ENCODE measurements at places on chromosomes 7 and 10.

DNA sequence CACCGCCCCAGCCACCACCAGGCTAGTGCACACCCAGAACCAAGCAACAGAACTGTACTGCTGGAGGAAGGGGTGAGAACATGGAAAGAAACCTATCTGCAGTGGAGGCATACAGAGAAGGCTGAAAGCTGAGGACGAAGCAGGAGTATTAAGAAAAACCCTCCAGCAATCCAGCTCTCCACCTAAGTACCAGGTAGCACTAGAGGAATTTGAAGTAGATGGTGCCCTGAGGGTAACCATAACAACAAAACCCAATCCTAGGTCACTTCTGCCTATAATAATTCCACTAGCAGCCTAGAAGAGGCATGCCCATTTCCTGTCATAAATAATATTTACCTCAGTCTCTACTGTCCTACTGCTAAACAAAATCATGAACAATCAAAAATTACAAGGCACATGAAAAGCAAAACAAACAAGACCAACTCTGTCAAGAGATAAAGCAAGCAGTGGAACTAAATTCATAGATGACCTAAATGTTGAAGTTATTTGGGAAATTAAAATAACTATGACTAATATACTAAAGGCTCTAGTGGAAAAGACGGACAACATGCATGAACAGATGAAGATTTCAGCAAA lies 51.1 kb downstream of the HYCC1 start:
- DNase-seq: no peak

DNA sequence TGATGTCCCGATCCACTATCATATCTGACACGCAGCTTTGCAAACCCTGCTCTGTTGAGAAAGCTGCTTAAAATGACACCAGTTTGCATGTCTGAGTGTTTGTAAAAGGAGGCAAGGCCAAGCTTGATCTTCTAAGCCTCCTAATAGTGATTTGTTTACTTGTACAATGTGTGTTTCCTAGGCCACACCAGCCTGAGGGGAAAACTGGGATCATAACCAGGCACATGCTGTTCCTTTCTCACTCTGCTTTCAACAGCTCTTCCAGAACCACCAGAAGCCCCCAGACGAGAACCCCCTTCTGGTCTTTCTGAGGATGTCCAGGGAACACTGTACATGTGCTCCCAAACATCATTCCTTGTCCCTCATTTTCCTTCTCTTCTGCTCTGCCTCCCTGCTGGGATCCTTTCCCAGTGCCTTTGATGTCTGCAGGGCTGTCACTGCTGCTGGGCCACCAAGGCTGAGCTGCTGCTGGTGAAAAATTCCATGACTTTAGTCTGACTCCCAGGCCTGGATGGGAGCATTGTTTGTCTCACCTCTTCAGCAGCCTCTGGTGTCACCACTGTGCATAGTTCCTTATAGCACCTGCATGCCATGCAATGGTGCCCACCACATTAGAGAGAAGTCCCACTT lies 4.0 kb upstream of the LGI1 start:
- DNase-seq: no peak

- DNase-seq: no peak
Observed at GRCh38 chr7:22980422-22980821, 33.5 kb downstream of the HYCC1 start.

DNA sequence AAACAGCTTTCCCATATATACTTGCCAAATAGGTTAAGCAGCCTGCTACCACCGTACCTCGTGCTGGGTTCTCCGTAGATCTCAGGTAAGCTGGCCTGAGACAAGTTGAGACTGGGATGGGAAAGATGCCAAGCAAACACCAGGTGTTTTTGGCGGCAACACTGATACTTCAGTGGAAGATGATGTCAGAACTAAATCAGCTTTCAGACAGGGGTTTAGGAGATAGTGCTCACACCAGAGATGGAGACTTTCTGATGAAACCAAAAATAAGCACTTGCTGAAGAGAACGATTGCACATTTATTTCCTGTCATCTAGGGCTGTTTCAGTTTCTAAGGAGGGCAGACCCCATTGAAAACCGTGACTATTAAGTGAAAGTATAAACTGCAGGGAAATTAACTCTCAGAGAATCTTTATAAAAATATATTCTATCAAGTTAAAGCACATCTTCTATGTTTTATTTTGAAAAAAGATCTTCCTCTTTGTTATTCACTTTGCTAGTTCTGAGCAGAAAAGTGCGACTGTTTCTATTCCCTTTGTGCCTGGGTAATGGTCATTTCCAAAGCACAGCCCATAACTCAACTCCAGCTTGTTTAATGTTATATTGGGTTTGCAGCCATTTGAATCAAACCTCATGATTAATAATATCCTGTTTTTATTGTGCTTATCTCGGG lies 149.9 kb downstream of the CPED1 start:
- DNase-seq: peak; percentile 72

- DNase-seq: no peak
Observed at GRCh38 chr10:23910291-23910690, 298.6 kb upstream of the KIAA1217 start.

- peak; percentile 41 for DNase-seq
Observed at GRCh38 chr7:29626730-29627129, 63.1 kb downstream of the PRR15 start.

All from NCI-H748 treated with DMSO at 0.1 percent for 48 hours (cell line).